ENCODE measurements at places on chromosomes 1 and 21.
A peak's percentile ranks its signal among the peaks of the same experiment; 100 is the strongest.

GRCh38 chr1:2588661-2589430, 2.3 kb downstream of the PRXL2B start:
- DNase-seq = no peak

- no peak for DNase-seq
Measured at GRCh38 chr1:184017306-184017705, 20.2 kb downstream of the COLGALT2 start.

DNA sequence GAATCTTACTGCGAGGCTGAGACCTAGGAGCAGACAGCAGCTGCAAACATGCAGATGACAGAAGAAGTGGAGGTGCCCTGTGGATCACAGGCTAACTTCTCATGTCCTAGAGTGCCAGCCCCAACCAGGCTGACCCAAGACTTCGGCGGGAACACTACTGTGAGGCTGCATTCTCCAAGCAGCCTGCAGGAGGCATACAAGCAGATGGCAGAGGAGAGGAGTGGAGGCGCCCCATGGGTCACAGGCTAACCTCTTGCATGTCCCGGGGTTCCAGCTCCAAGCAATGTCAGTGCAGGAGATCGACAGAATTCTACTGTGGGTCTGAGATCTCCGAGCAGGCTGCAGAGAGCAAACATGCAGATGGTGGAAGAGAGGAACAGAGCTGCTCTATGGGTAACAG, 98.1 kb upstream of the ZNF678 start:
- no peak for DNase-seq

GRCh38 chr1:166470441-166470840, 303.6 kb upstream of the FAM78B start:
- no peak for DNase-seq

GRCh38 chr1:209106861-209107260, 476.7 kb upstream of the CAMK1G start:
- DNase-seq = no peak

DNA sequence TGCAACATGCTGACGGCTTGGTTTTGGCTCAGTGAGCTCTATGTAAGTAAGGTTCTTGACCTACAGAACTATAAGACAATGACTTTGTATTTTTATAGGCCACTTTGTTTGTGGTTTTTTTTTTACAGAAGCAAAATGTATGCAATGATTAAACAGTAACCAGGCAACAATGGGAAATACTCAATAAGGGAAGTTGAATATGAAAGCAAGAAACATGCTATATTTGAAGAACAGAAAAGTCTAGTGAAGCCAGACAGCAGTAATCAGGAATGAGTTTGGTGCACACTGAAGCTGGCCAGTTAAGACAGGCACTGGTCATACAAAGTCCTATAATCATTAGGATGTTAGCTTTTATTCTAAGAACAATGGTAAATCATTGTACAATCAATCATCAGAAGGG, 1926.8 kb downstream of the NCAM2 start:
- DNase-seq = no peak

GRCh38 chr21:21002153-21002552, 3.9 kb downstream of the NCAM2 start:
- DNase-seq = no peak

- DNase-seq = no peak
Measured at GRCh38 chr1:26370591-26371382, 1.8 kb downstream of the ZNF683 start.

DNA sequence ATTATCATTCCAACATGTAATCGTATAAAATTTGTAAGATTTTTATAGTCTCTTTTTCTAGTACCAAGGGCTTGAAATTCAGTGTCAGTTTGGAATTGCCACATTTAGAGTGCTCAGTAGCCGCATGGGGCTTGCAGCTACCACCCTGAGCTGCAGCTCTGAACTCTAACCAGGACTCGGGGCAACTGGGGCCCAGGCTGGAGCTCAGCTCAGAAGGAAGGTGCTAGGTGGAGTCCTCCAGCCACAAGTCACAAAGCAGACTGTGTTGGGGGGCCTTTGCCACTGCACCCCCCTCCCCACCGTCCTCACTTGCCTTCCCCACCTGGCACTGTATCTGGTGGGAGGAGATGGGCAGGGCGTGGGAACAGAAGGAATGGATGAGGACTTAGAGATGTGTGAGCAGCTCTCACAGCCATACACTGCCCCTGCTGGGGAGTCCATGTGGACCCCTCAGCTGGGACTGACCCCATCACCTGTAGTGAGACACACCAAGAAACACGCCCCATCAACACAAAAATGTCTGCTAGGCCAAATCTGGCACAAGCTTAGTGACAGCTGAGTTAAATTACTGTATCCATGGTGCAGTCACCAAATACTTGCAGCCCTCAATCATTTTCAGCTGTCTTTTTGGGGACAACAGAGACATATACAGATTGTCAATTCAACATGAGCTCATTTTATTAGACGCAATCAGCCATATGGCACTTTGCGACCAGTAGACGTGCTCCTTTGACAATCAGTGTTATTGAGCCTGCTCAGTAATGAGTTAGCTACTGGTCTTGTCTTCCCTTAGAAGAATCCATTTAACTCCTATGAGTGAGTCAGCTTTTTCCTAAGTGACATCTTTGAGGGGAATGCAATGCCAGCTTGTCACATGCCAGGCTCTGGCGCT, 241.7 kb upstream of the RAB4A start:
- no peak for DNase-seq

- no peak for DNase-seq
Measured at GRCh38 chr1:219580009-219580676, 32.8 kb downstream of the ZC3H11B start.

DNA sequence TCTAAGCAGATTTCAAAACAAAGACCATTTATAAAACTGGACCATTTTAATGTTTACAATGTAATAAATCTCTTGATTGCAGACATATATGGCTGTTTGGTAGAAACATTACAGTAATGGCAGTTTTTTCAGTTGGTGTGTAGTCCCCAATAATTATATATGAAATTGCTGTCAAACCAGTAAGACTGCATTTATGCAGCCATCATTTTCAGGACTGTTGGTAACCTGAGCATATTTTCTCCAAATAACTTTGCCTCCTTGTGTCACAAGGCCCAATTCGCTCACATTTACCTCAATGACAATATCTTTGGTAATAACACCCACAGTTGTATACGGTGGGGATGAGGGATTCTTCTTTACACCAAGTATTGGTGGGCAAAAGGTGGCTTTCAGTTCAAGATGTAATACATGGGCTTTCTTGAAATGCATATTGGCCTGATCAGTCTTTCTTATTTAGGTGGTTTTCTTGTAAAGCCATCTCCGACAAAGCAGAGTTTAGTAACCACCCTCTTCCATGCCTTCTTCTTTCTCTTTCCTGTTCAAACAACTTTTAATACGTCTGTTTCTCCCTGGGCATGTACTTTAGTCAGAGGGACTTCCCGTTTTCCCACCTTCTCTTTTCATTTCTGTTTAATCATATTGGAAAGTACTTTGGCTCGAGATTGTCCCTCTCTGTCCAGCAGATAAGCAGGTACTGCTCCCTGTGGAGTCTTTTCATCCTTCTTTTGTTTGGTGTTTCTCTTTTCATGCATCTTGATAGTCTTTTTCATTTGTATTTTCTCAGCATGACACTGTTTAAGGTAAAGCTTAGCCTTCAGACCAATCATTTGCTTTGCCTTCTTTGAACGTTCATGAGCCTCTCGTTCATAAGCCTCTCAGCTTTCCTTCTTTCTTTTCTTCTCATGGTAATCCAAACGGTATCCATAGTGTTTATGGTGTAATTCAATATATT, 30.4 kb downstream of the ATP2B4 start:
- DNase-seq = no peak

DNA sequence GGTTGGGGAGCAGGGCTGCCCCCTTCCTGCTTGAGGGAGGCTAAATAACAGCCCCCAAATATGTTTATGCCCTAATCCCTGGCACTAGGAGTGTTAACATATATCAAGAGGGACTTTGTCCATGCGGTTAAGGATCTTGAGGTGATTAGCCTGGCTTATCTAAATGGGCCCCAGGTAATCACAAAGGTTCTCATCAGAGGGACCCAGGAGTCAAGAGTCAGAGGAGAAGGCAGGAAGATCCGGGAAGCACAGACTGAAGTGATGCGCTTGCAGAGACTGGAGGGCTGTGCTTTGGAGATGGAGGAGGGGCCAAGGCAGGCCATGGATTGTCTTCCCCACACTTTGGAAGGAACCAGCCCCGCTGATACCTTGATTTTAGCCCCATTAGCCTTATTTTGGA, 86.4 kb downstream of the IER5 start:
- no peak for DNase-seq

DNA sequence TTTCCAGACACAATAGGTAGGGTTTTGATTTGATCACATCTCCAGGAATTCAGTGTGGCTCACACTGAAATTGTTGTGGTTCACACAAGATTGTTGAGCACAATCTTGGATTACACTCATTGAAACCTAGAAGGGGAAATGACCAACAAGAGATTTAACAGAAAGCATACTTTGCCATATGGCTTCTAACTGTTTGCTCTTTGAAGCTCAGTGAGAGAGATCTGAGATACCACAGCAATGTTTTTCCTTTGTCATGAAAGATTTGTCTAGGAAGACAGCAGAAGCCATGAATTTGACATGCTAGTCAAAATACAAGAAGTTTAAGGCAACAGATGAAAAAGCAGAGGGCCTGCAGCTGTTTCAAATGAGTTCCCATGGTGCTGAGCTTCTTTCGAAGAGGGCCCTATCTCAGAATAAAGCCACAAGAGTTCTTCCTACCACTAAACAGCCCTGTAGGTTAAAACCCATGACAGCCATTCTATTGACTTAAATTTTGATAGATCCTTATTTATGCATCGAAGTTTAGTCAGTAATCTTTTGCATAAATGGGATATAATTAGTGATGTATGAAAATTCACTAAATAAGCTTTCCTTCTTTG, 650.4 kb downstream of the LTN1 start:
- no peak for DNase-seq

GRCh38 chr1:115278211-115278610, 59.8 kb downstream of the NGF start:
- DNase-seq = no peak

- no peak for DNase-seq
Measured at GRCh38 chr1:160741092-160741501, 2.0 kb downstream of the SLAMF7 start.

DNA sequence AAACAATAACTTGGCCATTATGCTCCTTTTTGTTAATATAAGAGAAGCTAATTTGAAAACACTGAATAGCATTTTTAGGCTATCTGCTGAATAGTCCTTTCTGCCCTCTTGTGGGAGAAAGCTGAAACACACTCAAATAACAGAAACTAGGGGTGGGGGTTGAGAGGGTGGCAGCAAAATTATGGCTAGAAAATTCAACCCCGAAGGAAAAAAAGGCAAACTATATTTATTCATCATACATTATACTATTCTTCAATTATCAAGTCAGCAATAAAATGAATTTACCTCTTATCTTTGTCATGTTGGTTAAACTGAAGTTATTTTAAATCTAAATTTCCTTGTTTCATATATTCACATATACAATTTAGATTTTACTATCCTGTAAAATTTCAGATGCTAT, 255.9 kb downstream of the FAF1 start:
- peak; percentile 76 for DNase-seq

GRCh38 chr1:151144474-151145303, 1.7 kb downstream of the SEMA6C start:
- DNase-seq = no peak

DNA sequence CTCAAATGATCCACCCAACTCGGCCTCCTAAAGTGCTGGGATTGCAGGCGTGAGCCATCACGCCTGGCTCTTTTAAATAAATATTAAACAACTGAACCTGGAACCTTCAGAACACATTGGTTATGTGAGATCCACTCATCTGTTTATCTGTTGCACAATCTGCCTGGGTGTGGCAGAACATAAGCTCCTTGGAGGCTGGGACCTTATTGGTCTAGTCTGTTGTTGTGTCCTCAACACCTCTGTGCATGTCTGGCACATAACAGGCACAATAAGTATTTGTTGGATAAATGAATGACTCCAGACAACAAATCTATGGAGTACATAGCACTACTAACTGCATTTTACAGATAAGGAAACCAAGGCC, 4.1 kb upstream of the NBL1 start:
- no peak for DNase-seq

DNA sequence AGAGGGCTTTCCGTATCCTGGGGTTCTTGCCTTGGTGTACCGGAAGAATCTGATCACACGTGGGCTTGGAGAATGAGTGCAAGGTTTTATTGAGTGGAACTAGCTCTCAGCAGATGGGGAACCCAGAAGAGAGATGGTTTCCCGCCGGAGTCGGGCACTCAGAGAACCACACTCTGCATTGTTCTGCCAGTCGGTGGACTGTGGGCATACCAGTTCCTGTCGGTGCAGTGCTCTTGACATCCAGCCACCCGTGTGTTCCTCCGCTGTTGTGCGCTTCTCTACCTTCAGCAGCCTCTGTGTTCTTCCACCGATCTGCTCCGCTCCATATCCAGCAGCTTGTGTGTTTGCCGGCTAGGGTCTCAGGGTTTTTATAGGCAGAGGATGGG, 10.8 kb upstream of the PPIE start:
- DNase-seq = no peak

GRCh38 chr21:35226968-35227744, 178.1 kb upstream of the RUNX1 start:
- peak; percentile 43 for DNase-seq

GRCh38 chr1:54367613-54368012, 38.6 kb downstream of the SSBP3 start:
- DNase-seq = no peak

DNA sequence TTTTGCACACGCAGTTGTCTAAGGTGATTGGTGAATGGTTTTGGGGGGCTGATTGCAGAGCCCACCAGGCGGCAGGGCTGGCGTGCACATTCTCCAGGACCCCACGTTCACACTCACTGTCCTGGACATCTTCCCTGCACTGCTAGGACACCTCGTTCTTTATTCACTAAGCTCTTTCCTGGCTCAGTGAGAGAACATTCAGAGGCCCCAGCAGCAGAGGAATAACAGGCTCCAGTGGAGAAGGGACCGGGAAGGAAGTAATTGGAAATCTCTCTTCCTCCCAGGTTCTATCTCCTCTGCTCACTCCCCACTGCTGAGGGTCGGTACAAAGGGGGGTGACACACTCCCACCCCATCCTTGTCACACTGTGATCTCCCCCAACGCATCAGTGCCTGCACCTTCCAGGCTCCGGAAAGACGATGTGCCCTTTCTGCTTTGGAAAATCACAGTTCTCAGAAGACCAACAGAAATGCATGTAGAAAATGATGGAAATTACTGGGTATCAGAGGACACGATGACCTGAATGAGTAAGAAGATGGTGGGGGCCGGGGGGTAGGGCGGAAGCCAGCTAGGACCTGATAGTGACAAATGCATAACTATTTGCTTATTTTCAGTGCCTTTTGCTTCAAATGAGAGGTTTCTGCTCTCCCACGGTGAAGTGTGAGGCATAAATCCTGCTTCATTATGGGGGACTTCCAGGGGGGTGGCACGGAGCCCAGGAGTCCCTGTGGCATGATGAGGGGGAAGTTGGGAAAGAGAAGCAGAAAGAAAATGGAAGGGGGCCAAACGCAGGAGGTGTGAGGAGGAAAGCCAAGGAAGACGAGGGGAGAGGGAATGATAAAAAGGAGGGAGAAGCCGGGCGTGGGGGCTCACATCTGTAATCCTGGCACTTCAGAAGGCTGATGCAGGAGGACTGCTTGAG, 25.2 kb upstream of the KIF26B start:
- peak; percentile 34 for DNase-seq

- DNase-seq = no peak
Measured at GRCh38 chr1:32770221-32770731, 46.9 kb downstream of the YARS1 start.

- DNase-seq = no peak
Measured at GRCh38 chr1:234855851-234856250, 245.9 kb upstream of the IRF2BP2 start.

All from NCI-H2081 (cell line).